ENCODE measurements at places on chromosomes 2 and 18.
A peak's percentile ranks its signal among the peaks of the same experiment; 100 is the strongest.

GRCh38 chr18:31791817-31792579 is 31.3 kb upstream of the SLC25A52 start:
- peak; percentile 89 for DNase-seq

GRCh38 chr2:134137182-134137611 is 116.7 kb upstream of the MGAT5 start:
- DNase-seq: peak; percentile 51

DNA sequence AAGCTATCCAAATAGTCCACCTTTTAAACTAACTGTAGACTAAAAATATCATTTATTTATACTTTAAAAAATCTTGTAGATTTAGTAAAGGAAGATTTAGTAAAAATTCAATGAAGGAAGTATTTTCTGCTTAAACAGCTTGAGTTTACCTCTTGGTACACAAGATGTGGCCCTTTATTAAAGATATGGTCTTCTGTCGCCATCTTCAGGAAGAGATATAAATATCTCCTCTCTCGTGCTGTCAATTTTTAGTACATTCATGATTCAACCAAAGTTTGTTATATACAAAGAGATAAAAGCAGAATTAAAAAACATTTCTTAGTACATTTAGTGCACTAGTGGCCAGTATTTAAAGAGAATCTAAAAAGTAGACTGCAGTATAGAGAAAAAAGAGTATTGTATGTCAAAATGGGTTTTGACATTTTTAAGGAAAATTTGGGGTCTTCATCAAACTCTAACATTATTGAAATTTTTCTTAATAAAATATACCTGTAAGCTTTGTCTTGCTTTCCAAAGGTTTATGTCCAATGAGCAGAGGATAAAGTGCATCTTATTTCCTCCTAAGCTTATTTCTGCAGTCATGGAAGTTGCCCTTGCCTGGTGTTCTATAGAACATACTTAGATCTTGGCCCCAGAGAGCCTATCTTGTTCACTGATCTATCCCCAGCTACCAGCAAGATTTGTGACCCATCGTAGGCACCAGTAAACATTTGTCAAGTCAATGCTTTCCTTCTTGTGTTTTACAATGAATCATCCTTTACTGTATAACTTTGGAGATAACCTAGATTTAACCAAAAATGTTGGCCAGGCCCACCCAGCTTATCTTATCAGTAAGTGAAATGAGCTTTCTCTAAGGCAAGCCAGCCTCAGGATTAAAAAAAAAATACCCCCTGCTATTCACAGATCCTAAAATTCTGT is 18.5 kb upstream of the EML6 start:
- peak; percentile 60 for DNase-seq

- no peak for DNase-seq
Observed at GRCh38 chr2:63814114-63814513, 27.6 kb upstream of the UGP2 start.

DNA sequence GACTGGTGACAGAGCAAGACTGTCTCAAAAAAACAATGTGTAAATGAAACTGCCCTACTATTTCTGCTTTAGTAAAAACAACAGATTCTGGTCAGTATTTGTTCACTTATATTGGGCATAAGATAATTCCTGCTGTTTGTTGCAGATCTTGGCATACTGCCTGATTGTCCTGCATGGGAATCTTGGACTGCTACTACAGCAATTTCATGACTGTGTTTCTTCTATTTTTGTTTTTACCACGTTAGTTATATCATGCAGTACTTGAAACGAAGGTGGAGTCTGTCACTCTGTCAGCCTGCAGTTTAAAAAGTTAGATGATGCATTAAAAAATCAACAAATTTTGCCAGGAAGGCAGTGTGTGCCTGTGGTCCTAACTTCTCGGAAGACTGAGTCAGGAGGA is 14.2 kb upstream of the CLASP1 start:
- DNase-seq: no peak

GRCh38 chr2:145846982-145847381 is 1327.1 kb upstream of the ZEB2 start:
- DNase-seq: no peak

GRCh38 chr2:42390401-42390969 is 29.5 kb upstream of the COX7A2L start:
- DNase-seq: no peak

DNA sequence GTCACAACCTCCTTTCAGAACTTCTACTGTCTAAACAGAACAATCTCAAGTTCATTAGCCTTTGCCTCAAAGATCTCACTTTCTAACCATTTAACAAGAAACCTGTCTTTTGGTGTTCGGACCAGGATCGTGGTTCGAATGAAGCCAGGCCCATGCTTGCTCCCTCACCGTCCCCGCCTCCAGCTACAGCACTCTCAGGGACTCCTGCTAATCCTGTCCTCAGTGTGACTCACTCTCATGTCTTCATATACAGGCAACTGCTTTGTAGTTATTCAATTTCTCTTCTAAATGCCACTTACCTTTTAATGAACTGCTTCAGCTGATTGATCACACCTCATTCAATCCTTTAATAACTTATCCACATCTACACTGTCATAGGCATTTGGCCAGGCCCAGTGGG is 15.8 kb downstream of the SERTAD2 start:
- DNase-seq: no peak

DNA sequence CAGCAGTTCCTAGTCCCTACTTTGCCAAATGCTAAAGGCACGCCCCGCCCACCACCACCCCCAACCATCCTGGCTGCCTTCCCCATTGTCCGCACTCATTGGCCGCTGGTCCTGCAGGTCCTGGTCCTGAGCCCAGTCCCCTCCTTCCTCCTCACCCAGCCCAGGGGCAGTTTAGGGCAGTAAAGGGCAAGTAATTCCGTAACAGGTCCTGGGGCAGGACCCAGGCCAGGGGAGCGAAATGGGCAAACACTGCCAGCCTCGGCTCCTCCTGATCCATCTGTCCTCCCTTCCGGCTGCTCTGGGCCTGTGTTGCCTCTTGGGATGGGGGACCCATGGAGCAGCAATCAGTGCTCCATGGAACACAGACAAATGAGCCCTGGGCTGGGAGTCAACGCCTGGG is 6.1 kb downstream of the ADCY3 start:
- no peak for DNase-seq

DNA sequence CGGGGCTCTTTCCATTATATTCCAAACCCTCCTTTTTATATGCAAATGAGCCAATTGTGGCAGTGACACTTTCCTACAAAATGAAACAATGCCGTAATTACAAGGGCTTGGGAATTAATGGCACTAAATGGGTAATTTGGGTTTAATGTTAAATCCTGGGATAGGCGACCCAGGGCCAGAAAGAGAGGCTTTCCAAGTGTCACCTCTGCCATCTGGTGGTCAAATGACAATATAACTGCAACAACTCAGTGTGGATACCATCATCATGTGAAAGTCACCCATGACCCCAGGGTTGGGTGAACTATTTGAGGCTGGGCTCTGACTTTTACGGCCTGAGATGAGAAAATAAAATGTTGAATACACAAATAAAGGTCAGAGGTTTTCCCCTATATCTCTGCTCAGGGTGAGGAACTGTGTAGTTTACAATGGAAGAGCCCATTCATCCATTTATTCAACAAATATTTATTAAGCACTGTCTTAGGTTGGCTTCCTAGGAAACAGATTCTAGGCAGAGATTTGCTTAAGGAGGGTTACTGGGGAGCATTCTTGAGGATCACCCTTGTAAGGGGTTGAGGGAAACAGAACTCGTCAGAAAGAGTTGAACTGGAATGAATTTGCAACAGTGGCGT is 13.6 kb upstream of the THADA start:
- peak; percentile 40 for DNase-seq
